ENCODE measurements at places on chromosomes 11 and 22.

- DNase-seq = no peak
Measured at GRCh38 chr11:82261367-82261766, 472.3 kb downstream of the FAM181B start.

DNA sequence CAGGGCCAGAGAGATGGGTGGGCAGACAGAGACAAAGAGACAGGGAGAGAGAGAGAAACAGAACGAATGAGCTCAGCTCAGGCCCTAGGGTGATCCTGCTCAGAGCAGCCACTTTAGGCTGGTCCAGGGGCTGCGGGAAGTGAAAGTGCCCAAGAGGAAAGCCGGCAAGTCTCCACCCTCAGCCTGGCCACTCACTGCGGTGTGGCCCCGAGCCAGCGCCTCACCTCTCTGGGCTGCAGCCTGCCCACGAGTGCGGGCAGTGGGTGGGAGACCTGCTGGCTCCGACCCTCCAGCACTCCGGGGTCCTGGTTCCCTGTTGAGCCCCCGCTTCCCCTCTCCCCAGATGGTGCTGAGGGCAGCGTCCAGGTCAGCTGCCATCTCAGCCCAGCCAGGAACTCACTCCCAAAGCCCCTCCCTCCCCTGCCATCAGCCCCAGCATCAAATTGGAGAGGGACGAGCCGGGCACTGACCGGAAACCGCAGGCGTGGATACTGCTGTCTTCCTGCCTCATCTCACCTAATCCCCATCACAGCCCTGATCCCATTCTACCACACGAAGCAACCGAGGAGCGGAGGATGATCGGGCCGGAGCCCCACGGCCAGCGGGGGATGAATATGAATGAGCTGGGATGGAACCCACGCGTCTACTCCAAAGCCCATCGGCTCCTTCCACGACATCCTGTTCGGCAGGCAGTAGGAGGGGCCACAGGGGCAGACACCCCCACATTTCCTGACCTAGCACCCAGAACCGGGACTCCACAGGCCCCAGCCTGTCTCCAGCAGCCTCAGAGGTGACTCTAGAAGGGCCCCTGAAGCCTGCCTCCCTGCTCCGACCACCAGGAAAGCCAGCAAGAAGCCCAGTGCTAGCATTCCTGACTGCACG lies 16.9 kb downstream of the ELFN2 start:
- DNase-seq = no peak

DNA sequence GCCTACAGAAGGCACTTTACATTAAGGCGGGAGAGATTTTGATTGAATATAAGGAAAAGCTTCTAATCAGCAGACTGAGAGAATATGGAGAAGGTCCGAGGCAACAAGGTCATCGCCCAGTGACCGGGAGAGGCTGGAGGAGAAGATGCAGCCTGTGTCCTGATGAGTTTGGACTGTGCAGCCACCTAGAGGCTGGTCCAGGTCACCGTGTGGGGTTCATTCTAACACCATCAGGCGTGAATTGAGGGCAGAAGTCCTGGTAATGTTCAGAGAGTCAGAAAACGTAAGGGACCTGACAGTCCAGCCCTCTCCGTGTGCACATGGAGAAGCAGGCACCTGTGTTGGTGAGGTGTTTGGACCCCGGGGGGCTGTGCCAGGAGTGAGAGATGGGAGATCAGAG lies 102.7 kb downstream of the FEZ1 start:
- DNase-seq = no peak

DNA sequence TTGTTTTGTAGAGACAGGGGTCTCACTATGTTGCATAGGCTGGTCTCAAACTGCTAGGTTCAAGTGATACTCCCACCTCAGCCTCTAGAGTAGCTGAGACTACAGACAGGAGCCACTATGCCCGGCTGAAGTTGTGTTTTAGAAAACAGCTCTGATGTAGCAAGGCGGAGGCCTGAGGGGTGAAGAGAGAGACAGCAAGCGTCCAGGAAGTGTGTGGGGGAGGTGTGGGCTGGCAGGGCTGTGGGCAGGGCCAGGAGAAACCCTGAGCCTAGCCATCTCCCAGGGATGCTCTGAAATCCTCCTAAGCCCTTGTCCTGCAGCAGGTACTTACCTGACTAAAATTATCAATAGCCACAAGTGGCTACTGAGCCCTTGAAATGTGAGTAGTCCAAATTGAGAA lies 16.1 kb upstream of the RPS3 start:
- DNase-seq = peak; percentile 33

DNA sequence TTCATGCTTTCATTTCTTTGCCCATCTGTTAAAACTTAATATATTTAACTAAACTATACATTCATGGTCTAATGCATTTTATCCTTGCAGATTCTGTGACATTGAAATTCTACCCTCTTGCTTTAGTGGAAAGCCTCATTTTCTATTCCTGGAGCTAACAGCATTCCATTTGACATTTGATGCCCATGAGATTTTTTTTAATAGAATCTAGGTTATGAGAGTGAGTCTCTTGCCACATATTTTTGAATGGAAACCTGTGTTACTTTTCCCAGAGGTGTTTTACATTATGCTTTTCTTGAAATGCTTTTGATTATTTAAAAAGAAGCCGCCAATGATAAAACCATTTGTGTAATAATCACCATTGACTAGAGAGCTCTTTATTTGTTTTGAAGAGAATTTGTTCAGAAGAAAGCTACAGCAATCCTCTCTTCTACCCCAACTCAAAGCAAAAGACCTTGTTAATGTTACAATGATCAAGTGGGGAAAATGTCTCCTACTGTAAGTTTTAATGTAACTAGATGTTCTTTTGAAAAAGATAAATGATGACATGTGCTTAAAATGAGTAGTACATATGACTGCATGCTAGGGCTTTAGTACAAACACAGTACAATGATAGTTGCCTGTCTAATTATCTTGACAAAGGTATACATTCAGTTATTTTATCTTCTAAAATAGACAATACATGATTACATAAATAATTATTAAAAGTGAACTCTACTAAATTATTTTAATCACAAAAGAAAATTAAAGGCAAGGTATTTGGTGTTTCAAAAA lies 67.3 kb downstream of the GAS2 start:
- no peak for DNase-seq

- no peak for DNase-seq
Measured at GRCh38 chr22:17607891-17608521, 20.5 kb downstream of the ATP6V1E1 start.

DNA sequence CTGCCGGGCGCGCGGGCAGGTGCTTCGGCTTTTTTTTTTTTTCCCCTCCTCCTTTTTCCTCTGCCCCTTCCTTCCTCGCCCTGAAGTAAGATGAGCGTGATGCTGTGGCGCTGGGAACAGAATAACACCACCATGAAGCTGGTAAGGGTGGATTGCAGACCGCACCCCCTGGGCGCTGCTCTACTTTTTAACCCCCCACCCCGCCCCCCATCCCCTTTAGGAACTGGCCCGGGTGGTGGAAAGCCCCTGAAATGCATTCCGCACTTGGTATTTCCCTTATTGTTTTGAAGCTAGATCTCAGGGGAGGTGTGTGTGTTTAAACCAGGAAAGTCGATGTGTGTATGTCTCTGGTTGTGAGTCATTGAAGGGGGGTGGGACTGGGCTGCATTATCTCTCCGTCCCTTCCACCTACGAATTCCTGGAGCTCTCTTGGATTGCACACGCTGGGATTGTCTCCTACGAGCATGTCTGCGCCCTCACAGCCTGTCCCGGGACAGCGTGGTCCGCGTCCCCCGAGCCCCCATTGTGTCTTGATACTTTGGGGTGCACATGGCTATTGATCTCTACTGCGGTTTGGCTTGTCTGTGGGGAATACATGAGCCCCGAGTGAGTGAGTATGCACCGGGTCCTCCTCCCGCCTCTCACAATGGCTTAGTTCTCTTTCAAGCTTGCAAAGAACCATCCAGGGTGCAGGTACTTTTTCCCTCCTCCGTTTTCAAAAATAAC lies 64.9 kb downstream of the NAV2 start:
- no peak for DNase-seq

DNA sequence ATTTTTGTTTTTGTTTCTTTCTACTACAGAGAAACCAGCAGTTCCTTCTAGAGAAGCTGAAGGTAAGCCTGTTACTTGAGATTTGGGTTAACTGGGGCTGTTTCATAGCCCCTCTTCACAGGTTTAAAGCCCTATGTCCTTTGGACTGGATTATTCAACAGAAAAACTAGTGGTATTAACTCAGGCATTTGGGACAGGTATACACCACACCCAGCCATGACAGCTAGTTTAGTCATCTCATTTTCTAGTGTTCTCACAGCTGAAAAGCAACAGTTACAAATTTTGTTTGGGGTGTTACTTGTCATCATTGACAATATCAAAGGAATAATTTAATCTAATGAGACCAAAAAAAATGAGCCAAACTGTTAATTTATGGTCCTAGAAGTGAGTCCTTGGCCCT lies 14.0 kb downstream of the LAYN start:
- DNase-seq = no peak

- no peak for DNase-seq
Measured at GRCh38 chr11:28250192-28250591, 142.0 kb downstream of the METTL15 start.

DNA sequence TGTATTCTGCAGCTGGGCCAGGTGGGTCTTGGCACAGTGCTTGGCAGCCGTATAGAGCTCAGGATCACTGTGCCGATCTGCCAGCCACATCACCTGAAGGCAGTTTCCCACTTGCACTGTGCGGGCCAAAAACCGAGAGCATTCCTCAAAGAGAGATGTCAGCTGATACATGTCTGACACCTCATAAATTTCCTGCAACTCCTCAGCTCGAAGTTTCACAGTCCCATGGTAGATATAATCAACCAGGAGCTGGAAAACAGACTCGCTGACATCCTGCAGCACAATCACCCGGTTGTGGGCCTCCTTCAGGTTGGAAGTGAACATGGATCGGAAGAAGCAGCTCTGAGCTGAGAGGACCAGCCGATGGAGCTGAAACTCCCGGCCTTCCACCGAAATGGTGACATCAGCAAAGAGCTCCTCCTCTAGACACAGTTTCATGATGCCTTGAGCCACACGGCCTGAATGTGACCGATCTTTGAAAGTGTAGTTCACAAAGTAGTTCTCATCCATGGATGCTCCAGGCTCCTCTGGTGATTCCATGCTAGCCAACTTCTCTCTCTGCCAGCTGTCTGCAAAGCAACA lies 1.2 kb downstream of the KBTBD4 start:
- no peak for DNase-seq

GRCh38 chr11:10498022-10498400 lies 42.9 kb downstream of the AMPD3 start:
- DNase-seq = no peak

GRCh38 chr22:23376256-23376655 lies 195.9 kb downstream of the BCR start:
- no peak for DNase-seq

DNA sequence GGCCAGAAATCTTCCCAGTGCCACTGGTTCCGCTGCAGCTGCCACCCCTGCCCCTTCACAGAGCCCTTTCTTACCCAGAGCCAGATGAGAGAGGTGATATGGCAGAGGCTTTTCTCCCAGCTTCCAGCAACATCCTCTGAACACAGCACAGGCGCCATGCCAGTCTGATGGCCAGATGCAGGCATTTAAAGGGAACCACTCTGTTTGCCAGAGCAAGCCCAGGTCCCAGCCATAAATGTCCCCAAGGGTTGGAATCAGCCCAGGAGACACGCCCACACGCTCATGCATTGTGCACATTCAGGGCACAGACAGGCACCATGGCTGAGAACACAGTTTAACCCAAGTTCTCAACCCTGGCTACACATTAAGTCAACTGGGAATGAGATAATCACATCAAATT lies 114.3 kb upstream of the CSNK2A3 start:
- DNase-seq = no peak

GRCh38 chr11:72141066-72141465 lies 5.5 kb downstream of the FOLR3 start:
- DNase-seq = peak; percentile 14

DNA sequence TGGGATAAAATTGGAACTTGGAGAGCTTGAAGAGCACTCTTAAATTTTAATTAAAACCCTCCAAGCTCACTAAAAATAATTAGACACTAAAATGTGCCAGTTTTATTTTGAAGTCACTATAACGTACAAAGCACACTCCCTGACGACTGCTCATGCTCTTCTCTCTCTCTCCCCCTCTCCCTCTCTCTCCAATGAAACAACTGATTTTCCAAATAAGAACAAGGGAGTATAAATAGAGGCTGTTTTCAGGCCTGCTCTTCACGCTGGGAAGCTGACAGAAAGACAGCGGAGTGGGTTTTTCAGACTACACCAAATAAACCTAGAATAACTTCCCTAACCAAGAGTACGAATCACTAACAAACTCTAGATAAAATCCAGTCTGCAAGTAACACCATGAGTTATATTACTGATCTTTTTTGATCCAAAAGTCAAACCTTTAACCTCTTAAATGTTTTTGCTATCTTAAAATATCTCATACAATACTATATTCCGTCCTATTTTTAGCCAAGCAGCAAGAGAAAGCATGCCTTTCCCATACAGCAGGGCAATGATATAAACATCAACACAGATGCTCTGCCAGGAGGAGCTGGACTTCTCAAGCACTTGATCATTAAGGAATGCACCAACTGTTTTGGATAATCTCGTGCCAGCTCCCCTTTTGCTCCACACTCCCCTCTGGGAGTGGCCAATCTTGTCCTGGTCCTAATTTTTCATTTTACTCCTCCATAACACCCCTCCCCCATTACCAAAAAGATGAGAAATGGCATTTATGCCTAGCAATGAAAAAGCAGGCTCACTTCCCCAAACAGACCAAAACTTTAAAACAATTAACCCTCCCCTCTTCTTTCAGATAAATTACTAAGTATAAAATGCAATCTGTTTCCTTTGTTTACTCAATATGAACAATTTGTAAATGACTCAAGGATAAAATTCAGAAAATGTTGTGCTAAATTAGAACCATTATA lies 116.9 kb downstream of the SOX6 start:
- DNase-seq = no peak

DNA sequence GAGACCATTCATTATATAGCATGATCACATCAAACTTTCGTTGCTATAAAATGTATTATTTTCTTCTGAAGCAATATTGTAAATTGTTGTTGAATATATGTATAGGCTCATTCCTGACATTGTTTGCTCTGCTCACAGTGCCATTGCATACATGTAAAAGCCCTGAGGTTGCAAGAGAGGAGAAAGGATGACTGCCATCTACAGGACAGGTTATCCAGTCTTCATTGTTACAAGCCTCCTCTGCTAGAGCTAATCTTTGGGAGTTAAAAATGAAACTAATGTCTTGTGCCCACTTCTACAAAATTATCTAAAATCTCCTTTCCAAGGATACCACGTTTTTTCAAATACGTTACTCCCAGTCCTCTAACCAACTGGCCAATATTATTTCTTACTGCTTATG lies 16.4 kb upstream of the OR5AL1 start:
- no peak for DNase-seq

- DNase-seq = no peak
Measured at GRCh38 chr11:91104237-91104636, 881.4 kb upstream of the CHORDC1 start.

Measured in CD4-positive, alpha-beta T cell treated with Interleukin-4 for 4 hours (primary cell).